ENCODE measurements at places on chromosomes 16 and 17.

GRCh38 chr16:64629622-64630021 is 492.2 kb downstream of the CDH11 start:
- DNase-seq: peak; percentile 7

DNA sequence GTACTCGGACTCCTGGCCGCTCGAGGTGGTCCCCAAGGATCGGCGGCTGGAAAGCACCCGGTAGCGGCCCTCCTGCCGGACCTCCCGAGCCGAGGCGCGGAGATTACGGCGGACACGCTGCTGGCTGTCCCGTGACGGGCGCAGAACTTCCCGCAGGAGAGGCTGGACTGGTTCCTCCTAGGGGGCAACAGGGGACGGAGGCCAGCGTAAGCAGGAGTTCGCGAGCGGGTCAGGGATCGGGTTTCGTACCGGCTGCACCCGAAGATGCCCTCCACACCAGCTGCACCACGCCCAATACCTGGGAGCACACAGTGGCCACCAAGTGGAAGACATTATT is 341 bp downstream of the SLC7A6OS start:
- no peak for DNase-seq

GRCh38 chr16:68985268-68985667 is 120.2 kb upstream of the HAS3 start:
- DNase-seq: no peak

GRCh38 chr17:56290101-56290801 is 137.0 kb downstream of the ANKFN1 start:
- no peak for DNase-seq

GRCh38 chr16:73878611-73879010 is 418.0 kb upstream of the PSMD7 start:
- DNase-seq: peak; percentile 38

DNA sequence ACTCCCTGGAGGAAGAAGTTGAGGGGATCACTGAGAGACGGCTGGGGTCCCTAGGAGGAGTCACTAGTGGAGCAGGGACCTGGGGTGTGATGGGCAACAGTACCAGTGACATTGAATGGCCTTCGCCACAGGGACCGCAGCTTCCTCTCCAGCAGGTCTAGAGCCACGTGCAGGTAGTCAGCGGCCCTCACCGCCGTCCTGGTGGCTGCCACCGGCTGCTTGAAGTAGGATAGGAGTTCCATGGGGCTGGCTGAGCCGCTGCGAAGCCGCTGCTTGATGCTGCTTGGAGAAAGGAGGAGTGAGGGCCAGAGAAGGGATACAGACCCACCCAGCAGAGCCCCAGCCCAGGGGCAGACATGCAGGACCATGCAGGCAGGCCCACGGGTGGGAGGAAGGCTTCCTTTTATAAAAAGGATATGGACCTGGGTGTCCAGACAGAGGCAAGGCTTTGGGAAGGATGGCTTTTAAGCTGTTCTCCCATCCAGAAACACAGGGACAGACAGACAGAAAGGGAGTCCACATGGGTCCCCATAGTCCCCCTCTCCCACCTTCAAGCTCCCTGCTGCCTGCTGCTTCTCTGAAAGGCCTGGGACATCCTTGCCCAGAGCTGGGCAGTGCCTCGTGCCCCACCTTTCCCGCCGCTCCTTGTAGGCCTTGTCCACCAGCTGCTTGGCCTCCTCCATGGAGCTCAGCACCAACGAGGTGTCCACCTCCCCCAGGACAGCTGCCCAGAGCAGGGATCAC is 827 bp downstream of the MPO start:
- DNase-seq: no peak

DNA sequence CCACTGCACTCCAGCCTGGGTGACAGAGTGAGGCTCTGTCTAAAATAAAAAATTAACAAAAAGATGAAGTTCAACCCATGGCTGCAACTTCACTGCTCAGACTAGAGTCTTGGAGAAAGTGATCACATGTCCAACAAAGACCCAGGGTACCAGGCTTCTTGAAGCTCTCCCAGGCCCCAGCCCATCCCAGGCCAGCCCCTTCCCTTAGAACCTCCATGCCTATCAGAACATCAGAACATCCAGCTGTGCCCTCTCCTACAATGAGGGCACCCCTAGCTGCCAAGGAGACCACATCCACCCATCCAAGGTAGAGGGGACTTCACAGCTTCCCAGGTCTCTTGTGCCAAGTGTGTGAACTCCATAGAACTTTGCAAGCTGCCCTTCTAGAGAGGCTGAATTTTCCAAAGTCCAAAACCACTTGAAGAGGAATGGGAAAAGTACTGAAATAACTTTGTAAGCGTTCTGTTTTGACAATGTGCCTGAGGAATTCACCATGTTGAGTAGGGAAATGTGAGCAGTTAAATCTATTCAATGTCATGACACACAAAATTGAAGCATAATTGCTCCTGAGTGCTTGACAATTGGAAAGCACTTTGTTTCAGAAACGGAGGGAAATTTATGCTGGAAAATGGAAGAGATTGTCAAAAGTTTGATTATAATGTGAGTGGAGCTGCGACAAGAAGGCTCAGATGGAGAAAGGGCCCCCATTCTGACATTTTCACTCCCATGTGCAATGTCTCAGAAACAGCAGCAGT is 230.4 kb downstream of the ZNF423 start:
- DNase-seq: no peak
